Stimulated activated CD4-positive, alpha-beta T cell treated with anti-CD3 and anti-CD28 coated beads, Interleukin-2, amount 100 ng/mL, for 24 hours (primary cell): ENCODE measurements at places on chromosomes 12 and 14.

- DNase-seq = no peak
These were observed 90.0 kb upstream of the CLMN start for GRCh38 chr14:95409477-95410272.

DNA sequence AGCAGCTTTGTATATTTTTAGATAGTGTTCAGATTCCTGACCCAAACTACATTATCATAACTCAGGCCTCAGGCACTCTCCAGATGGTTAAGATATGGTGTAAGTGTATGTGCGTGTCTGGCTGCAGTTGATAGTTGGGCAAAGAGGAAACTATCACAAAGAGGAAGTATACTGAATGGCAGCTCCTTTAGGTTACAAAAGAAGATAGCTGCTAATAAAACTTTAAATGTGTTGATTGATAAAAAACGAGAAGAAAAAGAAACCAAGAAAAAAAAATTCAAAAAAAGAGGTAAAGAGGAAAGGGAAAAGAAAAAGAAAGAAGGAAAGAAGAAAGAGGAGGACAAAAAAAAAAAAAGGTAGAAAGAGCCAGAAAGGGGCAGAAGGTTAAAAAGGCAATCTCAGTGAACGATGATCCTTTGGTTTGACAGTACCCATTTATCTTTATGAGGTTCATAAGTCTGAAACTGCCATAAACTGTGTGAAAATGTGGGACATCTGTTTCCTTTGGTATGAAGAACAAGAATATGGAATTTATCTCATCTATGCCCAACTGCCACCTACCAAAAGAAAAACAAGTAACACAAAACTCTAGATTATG, 42.2 kb downstream of the TAOK3 start:
- DNase-seq = no peak

GRCh38 chr14:100031506-100032281, 33.5 kb upstream of the EVL start:
- DNase-seq = no peak

- DNase-seq = no peak
These were observed 101.9 kb downstream of the SETD3 start for GRCh38 chr14:99378782-99379214.

- DNase-seq = no peak
These were observed 164.9 kb downstream of the ETV6 start for GRCh38 chr12:11814374-11814773.

DNA sequence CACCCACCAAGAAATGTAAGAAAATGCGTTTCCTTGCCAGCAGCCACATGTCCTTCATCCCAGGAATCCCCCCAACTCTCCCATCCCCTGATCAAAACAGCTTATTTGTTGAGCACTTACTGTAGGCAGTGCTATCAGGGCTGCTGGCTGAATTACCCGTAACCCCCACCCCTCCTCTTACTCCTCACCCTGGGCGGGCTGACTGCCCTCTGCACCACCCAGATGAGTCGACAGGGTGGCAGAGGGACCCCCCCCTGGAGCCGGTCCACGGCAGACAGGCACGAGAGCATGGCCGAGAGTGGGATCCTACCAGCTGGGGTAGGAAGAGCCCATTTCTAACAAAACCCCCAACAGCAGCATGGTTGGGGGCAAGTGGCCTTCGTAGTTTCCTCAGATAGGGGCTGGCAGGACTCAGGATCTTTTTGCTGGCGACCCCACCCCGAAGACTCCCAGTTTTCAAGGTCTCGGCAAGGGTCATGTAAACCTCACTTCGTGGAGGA, 1.1 kb upstream of the RHOF start:
- DNase-seq = no peak

DNA sequence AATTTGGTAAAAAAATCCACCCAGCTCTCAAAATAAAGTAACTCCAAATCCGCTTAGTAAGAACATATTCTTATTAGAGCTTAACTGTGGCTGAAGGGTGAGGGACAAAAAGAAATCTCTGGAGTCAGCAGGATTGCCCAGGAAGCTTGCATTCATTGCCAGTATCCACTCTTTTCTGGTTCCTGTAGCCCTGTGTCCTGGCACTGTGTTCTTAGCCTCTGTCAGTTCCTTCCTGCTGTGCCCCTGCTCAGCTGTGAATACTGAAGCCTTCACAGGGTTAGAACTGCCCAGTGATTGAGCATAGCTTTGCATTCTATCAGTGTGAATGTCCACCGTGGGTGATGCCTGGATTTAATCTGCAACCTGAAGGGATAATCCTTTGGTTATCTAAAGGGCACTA, 266.9 kb upstream of the PELI2 start:
- no peak for DNase-seq

DNA sequence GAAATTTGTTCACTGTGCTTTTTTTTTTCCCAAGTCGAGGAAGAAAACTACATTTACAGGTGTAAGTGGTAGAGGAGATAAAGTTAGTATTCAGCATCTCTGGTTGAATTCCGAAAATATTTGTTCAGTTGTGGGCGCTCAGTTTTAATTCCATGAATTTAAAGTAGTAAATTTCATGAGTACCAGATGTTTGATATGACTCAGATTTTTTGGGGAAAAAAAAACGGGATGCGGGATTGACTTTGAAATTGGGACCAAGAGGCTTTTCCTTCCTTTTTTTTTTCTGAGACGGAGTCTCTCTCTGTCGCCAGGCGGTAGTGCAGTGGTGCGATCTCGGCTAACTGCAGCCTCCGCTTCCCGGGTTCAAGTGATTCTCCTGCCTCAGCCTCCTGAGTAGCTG, 1.6 kb downstream of the TULP3 start:
- no peak for DNase-seq

DNA sequence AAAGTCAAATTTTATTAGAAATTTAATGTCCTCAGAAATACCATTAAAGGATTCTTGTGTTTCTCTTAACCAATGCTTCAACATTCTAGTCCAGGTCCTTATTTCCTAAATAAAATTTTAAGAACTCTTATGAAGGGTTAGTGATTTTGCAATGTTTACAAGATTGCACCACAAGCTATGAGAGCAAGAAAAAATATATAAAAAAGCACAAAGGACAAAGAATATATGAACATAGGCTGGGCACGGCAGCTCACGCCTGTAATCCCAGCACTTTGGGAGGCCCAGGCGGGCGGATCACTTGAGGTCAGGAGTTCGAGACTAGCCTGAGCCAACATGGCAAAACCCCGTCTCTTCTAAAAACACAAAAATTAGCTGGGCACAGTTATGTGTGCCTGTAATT, 7.7 kb downstream of the RACGAP1 start:
- no peak for DNase-seq

DNA sequence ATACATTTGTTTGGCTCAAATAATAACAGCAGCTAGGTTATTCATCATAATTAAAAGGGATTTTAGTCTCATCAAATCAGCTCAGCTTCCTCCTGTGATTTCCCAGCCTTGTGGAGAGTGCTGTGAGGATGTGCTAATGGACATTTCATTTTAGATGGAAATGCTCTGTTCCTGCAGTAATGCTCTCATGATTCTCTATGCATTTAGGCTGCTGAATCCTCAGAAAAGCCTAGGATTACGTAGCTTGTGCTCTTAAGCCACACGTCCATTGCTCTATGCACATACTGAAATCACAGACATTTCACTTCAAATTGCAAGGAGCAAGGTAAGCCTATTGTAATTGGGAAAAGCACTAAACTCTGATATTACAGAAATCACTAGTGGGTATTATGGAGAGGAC, 226.6 kb upstream of the TMEM260 start:
- no peak for DNase-seq

DNA sequence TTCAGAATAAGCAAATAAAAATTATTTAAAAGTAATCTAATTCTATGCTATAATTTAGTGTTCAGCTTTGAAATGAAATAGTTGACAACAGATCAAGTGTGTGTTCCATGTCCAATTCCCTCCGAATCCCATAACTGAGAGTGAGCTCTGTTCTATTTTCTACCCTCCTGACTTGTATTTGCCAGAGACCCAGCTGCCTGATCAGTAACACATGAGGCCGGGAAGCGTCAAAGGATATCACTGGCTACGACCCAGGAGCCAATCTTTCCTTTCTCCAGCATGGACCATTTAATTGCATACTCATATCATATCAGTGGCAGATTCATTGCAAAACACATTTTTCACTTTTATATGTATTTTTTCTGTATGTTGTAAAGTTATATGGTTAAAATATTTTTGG, 108.8 kb upstream of the TSPAN8 start:
- no peak for DNase-seq

DNA sequence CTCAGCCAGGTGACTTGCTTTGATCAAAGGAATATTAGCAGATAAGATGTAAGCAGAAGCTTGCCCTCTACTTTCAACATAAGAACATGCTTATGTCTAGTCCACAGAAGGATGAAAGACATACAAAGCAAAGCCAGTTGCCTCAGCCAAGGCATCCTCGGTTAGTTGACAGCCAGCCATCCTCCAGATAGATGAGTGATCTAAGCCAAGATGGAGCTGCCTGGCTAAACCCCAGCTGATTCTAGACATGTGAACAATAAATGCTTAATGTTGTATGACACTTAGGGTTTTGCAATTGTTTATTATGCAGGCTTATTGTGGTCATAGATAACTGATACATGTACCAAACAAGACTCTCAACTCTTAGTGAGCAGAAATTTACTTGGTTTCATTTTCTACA, 157.6 kb upstream of the TMTC2 start:
- DNase-seq = no peak

DNA sequence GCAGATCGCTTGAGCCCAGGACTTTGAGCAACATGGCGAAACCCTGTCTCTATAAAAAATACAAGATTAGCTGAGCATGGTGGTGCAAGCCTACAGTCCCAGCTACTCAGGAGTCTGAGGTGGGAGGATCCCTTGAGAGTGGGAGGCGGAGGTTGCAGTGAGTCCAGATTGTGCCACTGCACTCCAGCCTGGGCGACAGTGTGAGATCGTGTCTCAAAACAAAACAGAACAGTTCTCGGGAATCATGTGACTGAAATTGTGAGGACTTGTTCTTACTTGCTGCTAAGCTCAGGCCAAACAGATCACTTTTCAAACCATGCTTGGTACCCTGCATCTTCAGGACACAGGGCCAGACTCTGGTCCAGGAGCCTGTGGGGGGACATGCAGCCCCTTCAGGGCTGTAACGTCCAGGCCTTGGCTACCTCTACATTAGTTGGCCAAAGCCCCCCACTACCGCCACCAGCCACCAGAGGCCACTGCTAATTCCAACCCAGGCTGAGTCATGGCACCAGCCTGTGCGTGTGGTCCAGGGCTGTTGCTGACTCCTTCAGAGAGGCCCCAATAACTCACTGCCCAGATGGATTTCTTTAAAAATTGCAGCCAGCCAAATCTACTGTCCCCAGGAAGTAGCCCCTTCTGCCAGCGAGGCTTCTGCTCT, 33.4 kb upstream of the SYNDIG1L start:
- DNase-seq = peak; percentile 34

DNA sequence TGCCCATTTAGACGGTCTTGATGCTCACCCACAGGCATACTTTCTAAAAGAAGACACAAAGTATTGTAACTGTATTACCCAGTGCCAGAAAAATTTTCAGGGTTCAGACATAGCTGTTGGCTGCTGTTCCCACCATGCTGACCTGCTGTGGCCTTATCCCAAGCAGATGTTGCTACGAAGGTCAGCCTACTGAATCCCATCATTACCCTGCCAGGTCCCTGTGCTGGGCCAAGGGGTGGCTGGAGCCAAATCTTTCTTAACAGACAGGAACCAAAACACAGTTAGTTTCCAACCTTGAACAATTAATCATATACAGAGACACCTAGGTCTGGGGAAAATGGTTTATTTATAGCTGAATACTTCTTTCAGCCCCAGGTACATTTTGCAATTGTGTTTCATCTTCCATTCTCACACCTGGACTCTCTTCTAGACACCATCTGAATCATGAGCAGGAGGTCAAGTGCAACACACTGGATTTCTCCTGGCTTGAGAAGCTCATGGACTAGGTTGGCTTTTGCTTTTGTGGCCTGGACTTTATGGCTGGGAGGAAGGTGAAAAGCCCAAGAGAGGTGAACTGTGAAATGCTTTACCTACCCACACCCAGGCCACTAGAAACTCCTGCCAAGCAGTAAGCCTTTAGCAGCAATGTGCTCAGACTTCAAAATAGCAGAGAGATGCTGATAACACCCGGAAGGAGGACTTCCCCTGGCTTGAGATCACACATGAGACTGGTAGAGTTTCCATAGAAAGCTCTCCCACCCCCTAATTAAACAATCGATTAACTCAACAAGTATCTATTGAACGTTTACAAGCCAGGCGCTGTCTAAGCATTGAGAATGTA, 150.1 kb downstream of the SUDS3 start:
- no peak for DNase-seq

- DNase-seq = no peak
These were observed 238.9 kb upstream of the LMO3 start for GRCh38 chr12:16844875-16845274.

DNA sequence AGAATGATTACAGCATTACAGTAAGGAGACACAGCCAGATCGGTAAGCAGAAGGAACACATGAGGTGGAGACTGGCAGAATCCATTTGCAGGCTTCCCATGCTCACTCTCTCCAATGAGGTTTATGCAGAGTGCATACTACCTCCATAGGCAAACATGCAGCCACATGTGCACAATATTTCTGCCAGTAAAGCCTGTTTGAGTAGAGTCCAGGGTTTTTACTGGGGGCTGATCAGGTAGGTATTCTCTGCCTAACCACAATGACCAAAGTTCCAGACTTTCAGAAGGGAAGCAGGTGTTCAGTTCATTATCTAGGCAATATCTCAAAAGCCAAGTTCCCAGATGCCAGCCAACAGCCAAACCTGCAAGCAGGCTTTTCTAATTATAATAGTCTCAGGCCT, 31.1 kb downstream of the INTS13 start:
- no peak for DNase-seq

GRCh38 chr12:91877022-91877421, 268.6 kb downstream of the BTG1 start:
- peak; percentile 79 for DNase-seq

DNA sequence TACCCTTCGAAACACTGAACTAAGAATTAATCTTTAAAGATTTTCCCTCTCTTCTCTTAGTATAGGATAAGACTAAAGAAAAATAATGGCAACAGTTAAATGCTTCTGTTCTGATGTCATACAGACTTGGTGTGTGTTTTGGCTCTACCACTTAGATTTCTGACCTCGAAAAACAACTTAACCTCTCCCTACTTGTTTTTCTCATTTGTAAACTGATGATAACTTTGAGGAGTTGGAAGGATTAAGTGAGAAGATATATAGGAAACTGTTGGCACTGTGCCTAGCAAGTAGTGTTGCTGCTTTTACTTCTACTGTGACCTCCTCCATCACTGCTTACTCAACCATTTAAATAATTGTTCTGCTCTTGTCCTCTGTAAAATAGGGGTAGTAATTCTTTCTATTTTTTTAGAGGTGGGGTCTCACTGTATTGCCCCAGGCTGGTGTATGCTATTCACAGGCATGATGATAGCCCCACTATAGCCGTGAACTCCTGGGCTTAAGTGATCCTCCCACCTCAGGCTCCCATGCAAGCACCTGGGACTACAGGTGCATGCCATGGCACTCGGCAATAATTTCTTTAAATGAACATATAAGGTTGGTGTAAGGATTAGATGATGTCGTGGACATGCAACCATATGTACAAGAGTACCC, 22.4 kb downstream of the PALS1 start:
- no peak for DNase-seq

GRCh38 chr12:114384739-114385138, 21.2 kb downstream of the TBX5 start:
- DNase-seq = no peak

- peak; percentile 27 for DNase-seq
These were observed 640 bp downstream of the ARMH4 start for GRCh38 chr14:58151133-58152013.

GRCh38 chr14:64293976-64294671, at the start of gene ESR2:
Gene ESR2 (minus strand): TSS chr14:64294371. CDS start chr14:64282985, 11,386 bp downstream.
- peak; percentile 31 for DNase-seq

- no peak for DNase-seq
These were observed 20.3 kb downstream of the PLEKHG3 start for GRCh38 chr14:64724578-64724930.

GRCh38 chr12:67748743-67749040, 100.1 kb downstream of the DYRK2 start:
- no peak for DNase-seq
